Renal cortex interstitium (tissue), 15 donors: ENCODE measurements at places on chromosomes 4 and X.

- no peak for DNase-seq
Measured at GRCh38 chr4:144611850-144612249, 34.1 kb upstream of the HHIP start.

- no peak for DNase-seq
Measured at GRCh38 chr4:91936311-91936710, 367.5 kb upstream of the GRID2 start.

DNA sequence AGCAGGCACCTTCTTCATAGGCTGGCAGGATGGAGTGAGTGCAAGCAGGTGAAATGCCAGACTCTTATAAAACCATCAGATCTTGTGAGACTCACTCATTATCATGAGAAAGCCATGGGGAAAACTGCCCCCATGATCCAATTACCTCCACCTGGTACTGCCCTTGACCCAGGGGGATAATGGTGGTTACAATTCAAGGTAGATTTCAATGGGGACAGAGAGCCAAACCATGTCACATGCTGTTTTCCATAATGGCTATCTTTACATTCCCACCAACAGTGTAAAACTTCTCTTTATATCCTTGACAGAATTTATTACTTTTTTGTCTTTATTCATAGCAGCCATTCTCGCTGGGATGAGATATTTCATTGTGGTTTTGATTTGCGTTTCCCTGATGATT lies 663.0 kb upstream of the AGA start:
- no peak for DNase-seq

DNA sequence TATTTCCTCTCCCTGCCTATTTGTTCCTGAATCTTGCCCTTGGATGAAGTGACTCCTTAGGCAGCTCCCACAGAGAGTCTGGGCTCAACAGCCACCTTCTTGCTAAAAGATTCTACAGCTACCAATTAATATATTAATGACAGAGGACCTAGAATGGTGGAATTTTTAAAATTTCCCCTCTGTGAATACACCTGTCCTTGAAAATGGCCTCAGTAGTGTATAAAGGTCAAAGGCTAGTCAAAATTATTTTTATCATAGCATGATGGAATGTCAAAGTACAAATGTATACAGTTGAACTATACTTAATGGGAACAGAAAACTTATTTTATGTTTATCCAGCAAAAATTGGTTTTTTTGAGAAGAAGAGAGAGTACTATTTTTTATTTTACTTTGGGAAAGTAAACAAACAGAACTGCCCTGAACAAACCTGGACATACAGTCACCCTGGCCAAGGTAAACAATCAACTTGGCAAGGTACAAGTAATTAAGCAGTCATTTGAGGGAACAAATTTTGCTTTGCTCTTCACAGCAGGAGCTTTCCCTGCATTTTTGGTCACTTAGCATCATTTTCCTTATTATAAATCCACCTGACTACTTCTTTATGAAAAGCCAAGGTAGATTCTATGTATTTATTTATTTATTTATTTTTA lies 250.8 kb downstream of the INPP4B start:
- no peak for DNase-seq

DNA sequence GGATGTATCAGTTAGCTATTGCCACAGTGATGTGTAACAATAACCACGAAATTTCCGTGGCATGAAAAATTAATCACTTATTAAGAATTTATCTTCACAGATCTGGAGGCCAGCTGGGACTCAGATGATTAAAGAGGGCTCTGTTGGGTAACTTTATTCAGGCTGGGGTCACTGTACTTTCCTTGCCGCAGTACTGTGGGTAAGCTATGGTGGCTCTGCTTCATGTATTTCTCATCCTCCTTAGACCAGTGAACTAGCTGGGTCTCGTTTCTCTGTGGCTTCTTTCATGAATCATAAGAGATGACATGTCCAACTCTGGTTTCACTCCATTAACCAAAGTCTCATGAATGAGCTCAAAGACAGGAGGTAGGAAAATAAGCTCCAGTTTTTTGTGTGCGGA lies 13.5 kb downstream of the TEX13B start:
- DNase-seq = no peak

DNA sequence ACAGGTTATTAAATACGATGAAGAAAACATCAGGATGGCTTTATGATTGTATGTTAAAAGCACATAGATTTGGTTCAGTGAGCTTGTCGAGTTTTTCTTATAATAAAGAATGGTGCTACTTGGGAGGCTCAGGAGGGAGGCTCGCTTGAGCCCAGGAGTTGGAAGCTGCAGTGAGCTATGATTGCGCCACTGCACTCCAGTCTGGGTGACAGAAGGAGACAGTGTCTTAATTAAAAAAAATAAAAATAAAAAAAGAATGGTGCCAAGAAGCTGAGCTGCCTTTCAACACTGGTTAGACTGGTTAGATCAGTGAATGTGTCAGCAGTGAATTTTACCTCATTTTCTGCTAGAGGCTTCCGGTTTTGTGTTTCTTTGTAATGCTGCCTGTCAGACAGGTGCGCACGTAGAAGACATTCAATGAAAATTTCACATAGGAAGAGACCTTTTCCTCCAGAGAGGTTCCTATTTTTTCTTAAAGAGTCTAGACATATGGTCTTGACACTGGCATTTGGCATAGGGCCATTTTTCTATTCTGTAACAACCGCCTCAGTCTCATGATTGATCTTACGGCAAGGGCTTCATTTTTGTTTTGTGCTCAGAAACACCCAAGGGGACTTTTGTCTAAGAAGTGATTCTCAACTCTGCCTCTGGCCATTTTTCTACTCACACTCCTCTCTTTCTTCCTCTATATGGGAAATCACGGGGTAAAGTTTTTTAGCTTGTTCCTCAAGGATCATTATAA lies 15.0 kb upstream of the ARSF start:
- DNase-seq = no peak

- no peak for DNase-seq
Measured at GRCh38 chrX:135328421-135329005, 19.2 kb downstream of the ETDC start.

GRCh38 chrX:26100421-26100920 lies 37.7 kb upstream of the MAGEB18 start:
- DNase-seq = no peak

- no peak for DNase-seq
Measured at GRCh38 chrX:20265726-20266681, 705 bp downstream of the RPS6KA3 start.

- DNase-seq = no peak
Measured at GRCh38 chr4:112552668-112553067, 36.7 kb upstream of the NEUROG2 start.
